ENCODE measurements at places on chromosomes 4 and X.

DNA sequence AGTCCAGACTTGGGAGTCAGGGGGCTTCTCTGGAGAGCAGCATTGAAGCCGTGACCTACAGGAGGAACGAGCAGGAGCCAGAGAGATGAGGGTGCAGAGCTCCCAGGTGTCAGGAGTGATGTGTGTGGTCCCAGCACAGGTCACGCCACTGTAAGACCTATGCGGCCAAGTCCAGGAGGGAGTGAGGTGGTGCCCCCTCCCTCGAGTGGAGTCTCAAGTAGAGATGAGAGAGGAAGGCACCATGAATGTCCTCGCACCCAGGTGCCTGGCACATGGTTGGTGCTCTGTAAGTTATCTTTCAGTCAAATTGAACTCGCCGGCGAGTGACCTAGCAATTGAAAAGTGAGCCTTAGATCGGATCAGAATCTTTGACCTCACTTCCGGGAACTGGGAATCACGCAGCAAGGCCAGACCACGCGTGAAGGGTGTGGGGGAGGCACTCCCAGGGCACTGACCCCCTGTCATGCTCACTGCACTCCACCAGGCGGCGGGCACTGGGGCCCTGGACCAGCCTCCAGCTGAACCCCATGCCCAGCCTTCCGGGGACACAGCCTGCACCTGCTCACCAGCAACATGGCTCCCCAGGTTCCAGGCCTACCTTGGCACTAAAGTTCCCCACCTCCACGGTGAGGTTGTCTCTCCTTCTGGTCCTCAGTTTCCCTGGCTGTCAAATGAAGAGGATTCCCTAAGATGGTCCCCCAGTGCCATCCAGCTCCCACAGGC is 127.4 kb downstream of the HMX1 start:
- DNase-seq = no peak

DNA sequence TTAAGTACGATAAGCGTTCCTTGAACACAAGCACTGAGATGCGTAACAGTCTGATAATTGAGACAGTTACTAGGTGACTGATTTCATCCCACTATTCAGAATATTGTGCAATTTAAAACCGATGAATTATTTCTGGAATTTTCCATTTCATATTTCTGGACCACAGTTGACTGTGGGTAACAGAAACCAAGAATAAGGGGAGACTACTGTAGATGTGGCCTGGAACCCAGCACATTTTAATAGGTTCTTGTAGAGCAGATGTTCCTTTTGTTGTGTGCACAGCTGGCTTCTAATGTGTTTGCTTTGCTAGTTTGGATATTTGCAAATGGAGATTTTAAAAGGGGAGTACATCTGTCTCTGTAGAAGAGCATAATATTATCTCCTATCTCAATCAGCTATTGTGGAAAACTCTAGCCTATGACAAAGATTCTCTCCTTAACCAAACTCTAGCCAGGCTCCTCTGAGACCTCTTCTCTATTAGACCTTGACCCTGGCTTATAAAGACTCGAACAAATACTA is 16.4 kb downstream of the NAAA start:
- no peak for DNase-seq

DNA sequence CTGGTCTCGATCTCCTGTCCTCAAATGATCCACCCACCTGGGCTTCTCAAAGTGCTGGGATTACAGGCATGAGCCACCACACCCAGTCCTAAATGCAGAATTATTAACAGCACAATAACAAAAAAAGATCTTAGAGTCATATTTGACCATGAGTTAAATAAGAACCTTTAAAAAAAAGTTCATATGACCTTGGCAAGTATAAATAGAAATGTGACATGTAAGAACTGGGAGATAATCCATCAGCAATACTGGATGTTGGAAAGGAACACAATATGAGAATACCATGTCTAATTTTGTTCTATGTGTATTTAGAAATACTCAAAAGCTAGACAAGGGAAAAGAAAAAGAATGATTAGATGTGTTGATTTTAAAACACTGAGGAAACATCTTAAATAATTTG is 231.6 kb downstream of the RAPGEF2 start:
- no peak for DNase-seq

- DNase-seq = no peak
Observed at GRCh38 chr4:7698584-7698983, 241.1 kb downstream of the AFAP1 start.

DNA sequence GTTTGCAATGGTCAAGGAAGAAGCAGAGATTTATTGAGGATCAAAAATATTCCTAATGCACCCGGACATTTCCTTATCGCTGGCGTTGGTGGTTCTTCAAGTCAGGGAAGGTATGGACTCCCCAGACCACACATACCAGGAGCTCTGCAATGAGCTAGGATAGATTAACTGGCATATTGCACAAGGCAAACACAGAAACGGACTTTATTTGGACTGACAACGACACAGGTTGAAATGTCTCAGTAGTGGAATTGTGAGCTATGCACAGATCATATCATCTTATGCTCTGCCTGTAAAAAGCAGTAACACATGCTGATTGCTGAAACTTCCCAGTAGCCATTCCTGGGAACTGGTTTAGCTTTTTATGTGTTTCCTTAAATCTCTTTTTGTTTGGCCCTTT is 1.7 kb downstream of the TSPAN7 start:
- DNase-seq = no peak

DNA sequence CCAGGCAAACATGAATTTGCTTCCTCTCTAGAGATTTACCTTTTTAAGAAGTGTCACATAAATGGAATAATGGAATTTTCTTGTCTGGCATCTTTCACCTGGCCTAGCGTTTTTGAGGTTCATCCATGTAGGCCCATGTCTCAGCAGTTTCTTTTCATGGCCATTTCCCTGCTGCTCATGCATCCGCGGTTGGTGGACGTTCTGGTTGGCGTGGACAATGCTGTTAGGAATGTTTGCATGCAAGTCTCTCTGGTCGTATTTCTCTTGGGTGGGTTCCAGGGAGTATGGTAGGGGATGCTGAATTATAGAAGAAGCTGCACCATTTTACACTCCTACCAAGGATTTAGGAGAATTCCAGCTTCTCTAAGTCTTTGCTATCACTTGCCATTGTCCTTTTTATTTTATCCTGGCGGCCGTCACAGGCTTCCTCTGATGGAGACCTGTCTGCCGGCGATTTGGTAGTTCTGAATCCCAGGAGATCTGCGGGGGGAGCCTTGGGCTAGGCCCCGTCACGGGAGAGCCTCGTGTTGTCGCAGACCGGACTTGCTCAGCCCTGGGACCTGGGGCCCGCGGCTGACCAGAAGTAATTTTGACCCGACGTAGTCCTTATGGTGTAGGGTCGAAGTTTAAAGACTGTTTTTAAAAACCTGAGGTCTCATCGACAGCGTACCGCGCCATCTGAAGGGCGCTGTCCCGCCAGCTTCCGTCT is 56.9 kb upstream of the TADA2B start:
- no peak for DNase-seq

- DNase-seq = no peak
Observed at GRCh38 chrX:136076942-136077341, 70.4 kb upstream of the FHL1 start.

DNA sequence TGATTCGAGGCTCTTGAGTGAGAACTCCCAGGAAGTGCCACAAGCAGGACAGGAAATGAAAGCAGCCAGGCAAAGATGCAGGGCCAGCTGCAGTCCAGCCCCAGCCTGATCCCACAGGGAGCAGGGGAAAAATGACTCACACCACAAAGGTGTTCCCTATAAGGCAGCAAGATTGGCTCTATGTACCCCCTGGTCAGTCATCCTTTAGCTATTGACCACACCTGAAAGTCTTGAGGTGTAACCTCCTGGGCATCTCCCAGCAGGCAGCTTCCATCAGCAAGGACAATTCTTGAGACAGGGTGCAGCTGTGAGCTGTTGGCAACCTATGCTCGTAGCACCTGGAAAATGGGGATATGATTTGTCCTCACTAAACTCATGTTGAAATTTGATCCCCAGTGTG is 27.9 kb upstream of the EXOC1L start:
- DNase-seq = no peak

- no peak for DNase-seq
Observed at GRCh38 chrX:102744307-102744706, 23.8 kb downstream of the GPRASP3 start.

- no peak for DNase-seq
Observed at GRCh38 chr4:82499738-82500434, 61.9 kb downstream of the TMEM150C start.

DNA sequence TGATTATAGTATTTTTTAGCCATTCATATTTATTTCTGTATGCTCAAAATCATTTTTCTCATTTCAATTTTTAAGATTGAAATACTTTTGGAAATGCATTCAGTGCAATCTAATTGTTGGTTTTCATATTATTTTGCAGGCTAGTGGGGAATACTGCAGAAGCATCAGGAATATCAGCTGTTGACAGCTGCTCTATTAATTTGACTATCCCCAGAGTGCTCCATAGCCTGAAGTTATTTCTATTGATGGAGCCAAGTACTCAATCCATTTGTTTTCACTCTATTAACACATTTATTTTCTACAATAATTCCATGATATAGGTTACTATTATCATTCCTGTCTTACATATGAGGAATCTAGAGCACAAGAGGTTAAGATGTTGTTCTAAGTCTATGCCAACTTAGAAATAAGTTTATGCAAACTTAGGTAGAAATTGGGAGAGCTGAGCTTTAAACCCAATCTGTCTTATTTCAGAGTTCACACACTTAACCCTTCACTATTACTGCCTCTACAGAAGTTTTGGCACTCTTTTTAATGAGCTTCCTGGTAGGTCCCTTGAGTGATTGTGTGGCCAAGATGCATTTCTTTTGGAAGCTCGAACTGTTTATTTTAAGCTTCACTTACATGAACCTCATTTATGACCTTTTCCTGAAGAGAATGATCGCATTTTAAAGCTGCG is 65.6 kb upstream of the PCDH18 start:
- DNase-seq = no peak

GRCh38 chrX:68121371-68121770 is 311.9 kb downstream of the OPHN1 start:
- DNase-seq = no peak

DNA sequence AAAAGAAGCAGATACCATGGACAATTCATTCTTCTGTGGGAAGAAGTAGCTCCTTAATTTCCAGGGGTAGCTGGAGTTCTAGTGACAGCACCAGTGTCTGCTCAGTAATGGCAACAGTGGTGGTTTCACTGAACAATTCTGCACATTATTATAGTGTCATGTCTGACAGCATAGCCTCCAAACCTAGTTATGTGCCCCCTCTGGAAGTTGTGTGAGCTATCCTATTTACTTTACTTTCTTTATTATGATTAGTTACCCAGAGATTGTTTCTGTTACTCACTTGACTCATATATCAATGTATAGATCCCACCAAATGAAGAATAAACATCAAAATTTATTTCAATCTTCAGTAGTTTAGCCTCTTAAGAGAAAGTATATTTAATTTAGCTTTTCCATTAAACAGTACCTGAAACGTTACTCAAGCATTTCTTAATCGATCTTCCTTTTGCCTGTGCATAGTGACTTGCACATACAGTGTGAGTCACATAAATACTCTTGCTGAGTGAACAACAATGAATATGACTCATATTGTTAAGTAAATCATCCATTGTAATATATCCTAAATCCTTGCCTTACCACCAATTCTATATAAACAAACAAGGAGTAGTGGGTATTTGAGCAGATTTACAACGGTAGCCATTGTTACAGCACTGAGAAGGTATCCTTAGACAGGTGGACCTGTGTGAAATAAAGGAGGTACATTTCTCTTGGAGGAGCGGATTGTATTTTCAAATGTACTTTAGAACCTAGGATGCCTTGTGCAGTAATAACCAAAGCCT is 534.7 kb downstream of the ANKRD50 start:
- DNase-seq = no peak

DNA sequence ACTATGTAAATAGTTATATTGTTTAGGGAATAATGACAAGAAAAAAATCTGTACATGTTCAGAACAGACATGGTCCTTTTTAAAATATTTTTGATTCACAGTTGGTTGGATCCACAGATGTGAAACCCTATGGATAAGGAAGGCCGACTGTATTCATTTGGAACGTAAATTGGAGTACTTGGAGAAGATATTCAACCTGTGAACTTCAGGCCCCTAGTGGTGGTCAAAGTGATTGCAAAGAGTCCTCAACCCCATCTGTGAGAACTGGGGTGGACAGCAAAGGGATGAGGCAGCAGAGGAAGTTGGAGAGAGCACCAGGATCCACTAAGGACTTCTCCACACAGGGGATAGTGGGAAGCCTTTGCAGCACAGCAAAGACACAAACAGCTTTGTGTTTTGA is 6.2 kb upstream of the CXCL13 start:
- no peak for DNase-seq

DNA sequence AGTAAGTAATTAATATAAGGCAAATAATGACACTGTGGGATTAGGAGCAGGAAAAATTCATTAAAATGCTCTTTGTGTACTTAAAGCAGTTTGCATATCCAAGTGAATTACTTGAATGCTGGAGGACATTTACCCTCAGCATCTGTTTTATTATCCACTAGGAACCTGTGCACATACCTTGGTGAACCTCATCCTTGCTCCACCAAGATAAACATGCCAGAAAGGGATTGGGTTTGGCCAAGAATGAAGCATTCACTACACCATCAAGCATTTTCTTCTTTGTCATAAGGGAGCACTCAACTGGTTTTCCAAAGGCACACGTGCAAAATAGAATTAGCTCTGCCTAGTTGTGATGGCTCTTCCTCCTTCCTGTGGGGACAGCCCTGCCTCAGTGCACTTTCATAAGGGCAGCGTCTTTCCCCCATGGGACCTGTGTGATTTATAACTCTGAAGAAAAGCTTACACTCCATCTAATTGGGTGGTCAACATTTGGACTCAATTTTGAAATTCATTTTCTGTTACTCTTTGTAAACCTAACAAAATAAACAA is 291.7 kb downstream of the USP46 start:
- no peak for DNase-seq

All from stimulated activated CD8-positive, alpha-beta memory T cell treated with anti-CD3 and anti-CD28 coated beads, Interleukin-7, amount 100 ng/mL, for 1 hour (primary cell).